ENCODE measurements at places on chromosomes 6 and 20.

GRCh38 chr6:42199106-42199981 is 4.6 kb upstream of the GUCA1B start:
- no peak overlapping the region for H3K4me3 ChIP-seq
- no peak overlapping the region for H3K27ac ChIP-seq
- DNase-seq: no peak
- H3K4me1 ChIP-seq: no peaks in the 10 kb centered on the region
- no peaks in the 10 kb centered on the region for H3K36me3 ChIP-seq
- H3K27me3 ChIP-seq: no peaks in the 10 kb centered on the region

- no peak overlapping the region for H3K27ac ChIP-seq
- H3K4me3 ChIP-seq: no peak overlapping the region
- H3K4me1 ChIP-seq: no peaks in the 10 kb centered on the region
- H3K27me3 ChIP-seq: no peaks in the 10 kb centered on the region
Observed at GRCh38 chr6:104601131-104601651, 258.5 kb downstream of the HACE1 start.

- H3K4me3 ChIP-seq: no peak overlapping the region
- H3K4me1 ChIP-seq: no peaks in the 10 kb centered on the region
- no peak overlapping the region for H3K27ac ChIP-seq
- no peak for DNase-seq
- H3K27me3 ChIP-seq: no peaks in the 10 kb centered on the region
- H3K36me3 ChIP-seq: no peaks in the 10 kb centered on the region
Observed at GRCh38 chr20:925516-925915, 9.4 kb upstream of the ANGPT4 start.

- no peak overlapping the region for H3K4me3 ChIP-seq
- no peaks in the 10 kb centered on the region for H3K4me1 ChIP-seq
- no peaks in the 10 kb centered on the region for H3K36me3 ChIP-seq
- no peak overlapping the region for H3K27ac ChIP-seq
- no peaks in the 10 kb centered on the region for H3K27me3 ChIP-seq
Observed at GRCh38 chr6:96017070-96017359, 1.2 kb downstream of the FUT9 start.

- H3K27me3 ChIP-seq: peaks cover 31% of the 10 kb centered on the region
- peaks cover 16% of the 10 kb centered on the region for H3K4me1 ChIP-seq
- no peaks in the 10 kb centered on the region for H3K36me3 ChIP-seq
- DNase-seq: peak; percentile 28
Observed at GRCh38 chr6:27592481-27593199, 119.7 kb upstream of the ZNF184 start.

GRCh38 chr6:25946631-25947030 is 16.0 kb upstream of the TRIM38 start:
- H3K27me3 ChIP-seq: no peaks in the 10 kb centered on the region
- no peak overlapping the region for H3K27ac ChIP-seq
- peaks cover 9% of the 10 kb centered on the region for H3K4me1 ChIP-seq
- H3K4me3 ChIP-seq: no peak overlapping the region
- peak; percentile 40 for DNase-seq

DNA sequence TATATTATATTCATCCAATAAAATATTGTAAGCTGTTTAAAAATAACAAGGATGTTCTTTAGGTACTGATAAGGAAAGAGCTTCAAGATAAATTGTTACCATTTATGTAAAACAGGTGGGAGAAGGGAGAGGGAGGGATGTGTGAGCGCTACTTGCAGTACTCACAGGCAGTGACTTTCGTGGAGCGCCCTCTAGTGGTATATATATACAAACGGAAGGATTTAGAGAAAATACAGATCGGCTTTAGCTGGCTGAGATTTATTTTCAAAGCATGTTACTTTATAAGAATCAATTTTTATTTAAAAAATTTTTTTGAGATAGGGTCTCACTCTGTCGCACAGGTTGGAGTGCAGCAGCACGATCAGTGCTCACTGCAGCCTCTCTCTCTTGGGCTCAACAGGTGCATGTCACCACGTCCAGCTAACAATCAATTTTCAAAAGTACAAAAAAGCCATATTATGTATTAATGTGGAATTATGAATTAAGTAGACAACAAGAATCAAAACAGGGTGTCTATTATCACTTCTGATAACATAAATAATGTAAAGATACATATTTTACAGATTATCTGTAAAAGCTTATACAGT is 3.3 kb upstream of the MOG start:
- peak; percentile 59 for DNase-seq
- H3K27ac ChIP-seq: no peak overlapping the region
- no peak overlapping the region for H3K4me3 ChIP-seq
- H3K4me1 ChIP-seq: peaks cover 19% of the 10 kb centered on the region

DNA sequence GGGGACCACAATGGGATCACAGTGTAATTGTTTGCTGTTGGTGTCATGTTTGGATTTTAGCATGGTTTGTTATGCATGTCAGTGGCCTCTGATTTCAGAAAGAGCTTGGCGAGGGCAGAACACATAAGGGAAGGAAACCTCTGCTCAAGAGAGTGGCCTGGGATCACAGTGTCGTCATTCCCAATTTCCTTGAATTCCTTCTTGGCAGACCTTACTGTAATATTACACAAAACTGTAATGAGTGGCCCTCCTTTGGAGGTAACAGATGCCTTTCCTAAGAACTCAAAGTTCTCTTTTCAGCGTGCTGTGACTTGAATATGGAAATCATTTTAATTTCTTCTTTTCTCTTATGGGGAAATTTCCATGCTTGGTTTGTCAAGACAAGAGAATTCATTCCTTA is 46.9 kb downstream of the JAG1 start:
- H3K36me3 ChIP-seq: no peaks in the 10 kb centered on the region
- no peaks in the 10 kb centered on the region for H3K27me3 ChIP-seq
- no peak overlapping the region for H3K27ac ChIP-seq

GRCh38 chr6:42615518-42615917 is 51.7 kb downstream of the UBR2 start:
- no peaks in the 10 kb centered on the region for H3K4me1 ChIP-seq
- DNase-seq: no peak
- no peak overlapping the region for H3K4me3 ChIP-seq
- no peaks in the 10 kb centered on the region for H3K27me3 ChIP-seq
- H3K36me3 ChIP-seq: peaks cover 27% of the 10 kb centered on the region

GRCh38 chr6:124443541-124443940 is 518.7 kb upstream of the RNF217 start:
- H3K27ac ChIP-seq: no peak overlapping the region
- H3K4me1 ChIP-seq: no peaks in the 10 kb centered on the region
- H3K4me3 ChIP-seq: no peak overlapping the region
- no peaks in the 10 kb centered on the region for H3K36me3 ChIP-seq
- no peaks in the 10 kb centered on the region for H3K27me3 ChIP-seq
- no peak for DNase-seq

GRCh38 chr6:120681204-120681603 is 653.1 kb downstream of the TBC1D32 start:
- no peaks in the 10 kb centered on the region for H3K4me1 ChIP-seq
- H3K27ac ChIP-seq: no peak overlapping the region
- no peak overlapping the region for H3K4me3 ChIP-seq
- DNase-seq: no peak
- H3K36me3 ChIP-seq: no peaks in the 10 kb centered on the region

- no peaks in the 10 kb centered on the region for H3K27me3 ChIP-seq
- peak; percentile 92 for DNase-seq
- H3K4me3 ChIP-seq: peak overlapping the region; percentile 42
- H3K36me3 ChIP-seq: no peaks in the 10 kb centered on the region
- peak overlapping the region; percentile 94 for H3K27ac ChIP-seq
- peaks cover 91% of the 10 kb centered on the region for H3K4me1 ChIP-seq
Observed at GRCh38 chr20:32972181-32973076, 31.8 kb downstream of the SUN5 start.

DNA sequence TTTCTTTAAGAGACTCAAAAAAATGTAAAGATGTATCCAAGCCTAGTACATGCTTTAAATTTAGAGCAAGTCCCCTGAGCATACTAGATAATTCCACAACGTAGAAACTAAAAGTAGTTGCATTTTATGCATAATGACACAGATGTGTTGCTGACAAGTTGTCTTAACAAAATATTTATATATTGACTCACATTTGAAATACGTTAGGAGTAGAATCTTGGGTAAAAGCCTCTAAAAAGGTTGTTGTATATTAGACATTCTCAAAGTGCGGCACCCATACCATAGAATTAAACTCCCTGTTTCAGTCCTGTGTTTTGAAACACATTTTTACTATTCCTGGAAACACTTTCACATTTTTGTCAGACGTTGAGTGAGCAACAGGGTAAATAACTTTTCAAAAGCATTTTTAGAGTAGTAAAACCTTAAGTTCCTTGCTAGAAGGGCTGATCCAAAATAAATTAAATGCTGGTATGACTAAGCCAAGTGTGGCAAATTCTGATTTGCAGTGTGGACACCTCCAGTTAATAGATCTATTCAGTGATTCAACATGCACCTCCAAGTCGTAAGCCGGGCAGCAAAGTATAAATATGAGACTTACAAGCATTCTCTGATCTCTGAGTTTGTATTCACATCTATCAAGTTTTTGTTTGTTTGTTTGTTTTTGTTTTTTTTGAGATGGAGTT is 97.5 kb downstream of the GMDS start:
- DNase-seq: no peak
- no peak overlapping the region for H3K27ac ChIP-seq
- no peaks in the 10 kb centered on the region for H3K36me3 ChIP-seq
- H3K4me3 ChIP-seq: no peak overlapping the region
- no peaks in the 10 kb centered on the region for H3K4me1 ChIP-seq

- no peak overlapping the region for H3K4me3 ChIP-seq
- no peaks in the 10 kb centered on the region for H3K27me3 ChIP-seq
- H3K36me3 ChIP-seq: no peaks in the 10 kb centered on the region
- no peak overlapping the region for H3K27ac ChIP-seq
- no peaks in the 10 kb centered on the region for H3K4me1 ChIP-seq
- DNase-seq: no peak
Observed at GRCh38 chr20:47944682-47945081, 159.4 kb upstream of the SULF2 start.

Measured in CD4-positive, alpha-beta memory T cell (primary cell).